ENCODE measurements at places on chromosomes 1 and 21.

DNA sequence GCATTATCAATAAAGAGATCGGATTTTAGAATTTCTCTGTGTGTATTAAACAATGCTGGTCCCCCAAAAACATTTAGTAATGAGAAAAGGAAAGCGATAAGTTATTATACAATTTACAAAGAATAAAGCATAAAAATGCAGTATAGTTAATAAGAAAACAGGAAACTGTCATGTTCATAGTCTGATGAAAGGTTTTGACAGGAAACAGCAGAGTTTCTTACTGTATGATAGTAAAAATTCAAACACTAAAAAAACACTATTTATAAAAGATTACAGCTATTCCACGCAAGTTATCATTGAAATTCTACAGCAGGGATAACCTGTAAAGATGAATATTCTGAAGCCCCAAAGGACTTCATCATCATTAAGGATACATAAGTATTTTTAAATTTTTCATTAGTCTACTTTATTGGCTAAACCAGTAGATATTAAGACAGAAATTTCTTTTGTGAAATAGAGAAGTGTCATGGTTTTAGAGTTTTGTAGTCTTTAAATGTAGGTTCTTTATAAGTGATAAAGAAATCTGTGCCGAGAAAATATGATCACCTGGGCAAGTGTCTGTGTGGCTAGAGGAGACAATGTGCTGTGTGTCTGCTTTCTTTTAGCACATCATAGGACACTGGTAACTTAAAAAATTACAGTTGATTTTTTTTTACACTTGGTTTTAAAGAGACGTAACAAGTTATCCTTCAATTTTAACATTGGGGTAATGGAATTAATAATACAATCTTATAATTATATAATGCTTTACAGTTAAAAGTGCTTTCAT is 49.7 kb upstream of the GFI1 start:
- no peak for DNase-seq

DNA sequence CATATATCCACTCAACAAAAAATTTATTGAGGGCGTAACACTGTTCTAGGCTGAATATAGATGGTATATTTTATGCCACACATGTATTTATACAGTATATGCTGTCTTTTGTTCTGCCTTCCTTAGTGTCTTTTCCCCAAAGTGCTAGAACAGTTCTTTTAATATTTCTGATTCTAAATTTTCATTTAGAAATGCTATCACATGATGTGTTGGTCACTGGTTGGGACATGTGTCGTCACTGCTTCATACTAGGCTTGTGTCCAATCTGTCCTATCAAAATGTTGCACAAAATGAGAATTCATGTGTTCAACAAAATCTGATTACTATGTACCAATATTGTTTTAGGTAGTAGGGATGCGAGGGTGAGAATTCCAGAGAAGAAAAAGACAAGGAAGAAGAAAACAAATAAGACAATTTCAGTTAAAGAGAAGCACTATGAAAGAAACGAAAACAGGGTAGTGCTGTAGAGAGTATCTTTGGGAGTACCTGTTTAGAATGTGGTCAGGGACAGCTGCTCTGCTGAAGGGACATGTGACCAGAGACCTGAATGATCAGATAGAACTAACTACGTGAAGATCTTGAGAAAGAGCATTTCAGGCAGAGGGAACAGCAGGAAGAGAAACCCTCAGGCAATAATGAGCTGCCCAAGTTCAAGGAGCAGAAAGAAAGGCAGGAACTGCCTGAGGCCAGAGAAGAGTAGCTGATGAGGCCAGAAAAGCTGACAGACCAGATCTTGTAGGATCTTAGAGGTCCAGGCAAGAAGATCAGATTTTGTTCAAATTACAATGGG is 1.3 kb downstream of the KMO start:
- no peak for DNase-seq

DNA sequence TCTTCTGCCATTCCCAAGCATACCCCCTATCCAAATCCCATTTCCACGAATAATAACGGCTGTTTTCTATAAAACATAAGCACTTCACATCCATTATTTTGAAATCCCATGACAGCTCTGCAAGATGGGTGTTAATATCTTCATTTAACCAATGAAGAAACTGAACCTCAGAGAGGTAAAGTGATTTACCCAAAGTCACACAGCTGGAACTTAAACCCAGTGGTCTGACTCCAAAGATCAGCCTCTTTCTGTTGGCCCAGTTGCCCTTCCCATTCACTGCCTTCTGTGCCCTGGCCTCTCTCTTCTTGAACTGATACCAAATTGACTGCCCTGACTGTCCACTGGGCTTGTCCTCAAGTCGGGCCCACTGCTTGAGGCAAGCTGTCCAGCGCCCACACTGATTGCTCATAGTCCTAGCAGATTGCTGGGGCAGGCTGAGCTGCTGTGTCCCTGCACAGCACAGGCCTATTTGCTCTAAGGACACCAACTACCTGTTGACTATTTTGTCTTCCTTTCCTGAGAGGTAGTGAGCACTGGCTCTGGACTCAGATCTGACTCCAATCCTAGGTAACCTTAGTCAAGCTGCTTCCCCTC is 19.3 kb downstream of the TAL1 start:
- DNase-seq: no peak

DNA sequence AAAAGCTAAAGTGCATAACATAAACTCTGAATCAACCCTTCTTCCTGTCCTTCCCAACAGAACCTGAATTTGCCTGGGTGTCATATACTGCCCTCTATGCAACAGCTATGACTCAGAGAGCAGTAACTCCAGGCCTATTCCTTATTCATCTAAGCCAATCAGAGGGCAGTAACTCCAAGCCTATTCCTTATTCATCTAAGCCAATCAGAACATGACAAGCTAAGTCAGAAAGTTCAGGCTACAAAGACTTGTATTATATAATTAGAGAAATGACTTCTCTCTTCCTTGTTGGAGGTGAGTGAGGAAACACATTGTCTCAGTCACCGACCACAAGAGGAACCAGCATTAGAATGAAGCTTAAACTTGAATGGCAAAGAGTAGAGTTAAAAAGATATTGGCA is 26.2 kb upstream of the TADA1 start:
- DNase-seq: no peak

DNA sequence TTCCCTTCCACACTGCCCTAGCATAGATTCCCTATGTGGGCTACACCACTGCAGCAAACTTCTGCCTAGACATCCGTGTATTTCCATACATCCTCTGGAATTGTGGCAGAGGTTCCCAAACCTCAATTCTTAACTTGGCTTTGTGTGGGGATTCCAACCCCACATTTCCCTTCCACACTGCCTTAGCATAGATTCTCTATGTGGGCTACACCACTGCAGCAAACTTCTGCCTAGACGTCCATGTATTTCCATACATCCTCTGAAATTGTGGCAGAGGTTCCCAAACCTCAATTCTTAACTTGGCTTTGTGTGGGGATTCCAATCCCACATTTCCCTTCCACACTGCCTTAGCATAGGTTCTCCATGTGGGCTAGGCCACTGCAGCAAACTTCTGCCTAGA is 31.4 kb downstream of the ZNF670 start:
- no peak for DNase-seq

DNA sequence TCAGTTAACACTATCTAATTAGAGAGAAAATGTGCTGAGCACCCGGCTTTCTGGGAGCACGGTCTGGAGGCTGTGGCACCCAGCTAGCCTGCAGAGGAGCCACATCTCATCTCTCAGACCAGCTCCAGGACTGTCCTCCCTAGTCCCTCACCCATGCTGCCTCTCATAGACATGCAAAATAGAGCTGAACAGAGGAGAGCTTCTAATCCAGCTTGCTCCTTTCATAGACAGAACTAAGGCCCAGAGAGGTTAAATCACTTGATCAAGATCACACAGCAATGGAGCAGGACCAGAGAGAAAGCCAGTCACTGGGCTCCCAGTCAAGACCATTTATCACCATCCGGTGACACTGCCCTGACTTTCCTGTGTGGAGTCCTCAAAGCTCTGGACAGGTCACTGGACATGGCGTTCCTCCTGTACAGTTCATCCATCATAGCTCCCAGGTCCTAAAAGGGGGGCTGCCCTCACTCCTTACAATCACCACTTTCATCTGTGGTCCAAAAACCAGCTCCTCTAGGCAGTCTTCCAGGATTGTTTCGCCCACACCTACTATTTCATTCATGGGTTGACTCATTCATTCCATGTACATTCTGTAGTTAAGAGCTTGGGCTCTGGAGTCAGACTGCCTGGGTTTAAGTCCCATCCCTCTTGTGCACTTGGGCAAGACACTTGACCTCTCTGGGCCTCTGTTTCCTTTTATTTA is 8.8 kb upstream of the CAMK2N1 start:
- no peak for DNase-seq

- DNase-seq: peak; percentile 88
Measured at GRCh38 chr21:35217504-35218060, 168.5 kb upstream of the RUNX1 start.

- no peak for DNase-seq
Measured at GRCh38 chr1:10696977-10697376, 99.5 kb downstream of the CASZ1 start.

GRCh38 chr1:13577846-13578245 is 5.8 kb upstream of the PDPN start:
- no peak for DNase-seq

DNA sequence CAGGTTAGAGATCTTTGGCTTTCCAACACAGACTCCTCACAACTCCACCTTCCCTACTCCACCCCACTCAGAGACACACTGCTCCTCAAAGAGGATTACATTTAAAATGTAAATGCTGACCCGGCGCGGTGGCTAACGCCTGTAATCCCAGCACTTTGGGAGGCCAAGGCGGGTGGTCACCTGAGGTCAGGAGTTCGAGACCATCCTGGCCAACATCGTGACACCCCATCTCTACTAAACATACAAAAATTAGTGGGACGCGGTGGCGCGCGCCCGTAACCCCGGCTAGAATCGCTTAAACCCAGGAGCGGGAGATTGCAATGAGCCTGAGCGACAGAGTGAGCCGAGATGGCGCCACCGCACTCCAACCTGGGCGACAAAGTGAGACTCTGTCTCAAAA is 1.8 kb upstream of the ANP32E start:
- DNase-seq: no peak

GRCh38 chr1:27071049-27071416 is 58.4 kb upstream of the TENT5B start:
- DNase-seq: no peak

GRCh38 chr1:110196917-110197765 is 13.0 kb upstream of the KCNC4 start:
- DNase-seq: peak; percentile 91

- DNase-seq: no peak
Measured at GRCh38 chr1:182841368-182841988, 2.3 kb downstream of the DHX9 start.

- no peak for DNase-seq
Measured at GRCh38 chr21:35303085-35303484, 254.0 kb upstream of the RUNX1 start.

- no peak for DNase-seq
Measured at GRCh38 chr1:165344736-165345135, 11.8 kb downstream of the LMX1A start.

GRCh38 chr1:224182057-224182865 is 779 bp upstream of the DEGS1 start:
- peak; percentile 64 for DNase-seq

All from NCI-H146 (cell line).